ENCODE measurements at places on chromosomes 16 and 17.

GRCh38 chr16:55248058-55248457 lies 75.9 kb upstream of the IRX6 start:
- DNase-seq, result no peak

GRCh38 chr16:56426585-56426984 lies 1.2 kb upstream of the AMFR start:
- no peak for DNase-seq

- peak; percentile 6 for DNase-seq
These were observed 170.2 kb downstream of the RAB11FIP4 start for GRCh38 chr17:31561469-31562375.

DNA sequence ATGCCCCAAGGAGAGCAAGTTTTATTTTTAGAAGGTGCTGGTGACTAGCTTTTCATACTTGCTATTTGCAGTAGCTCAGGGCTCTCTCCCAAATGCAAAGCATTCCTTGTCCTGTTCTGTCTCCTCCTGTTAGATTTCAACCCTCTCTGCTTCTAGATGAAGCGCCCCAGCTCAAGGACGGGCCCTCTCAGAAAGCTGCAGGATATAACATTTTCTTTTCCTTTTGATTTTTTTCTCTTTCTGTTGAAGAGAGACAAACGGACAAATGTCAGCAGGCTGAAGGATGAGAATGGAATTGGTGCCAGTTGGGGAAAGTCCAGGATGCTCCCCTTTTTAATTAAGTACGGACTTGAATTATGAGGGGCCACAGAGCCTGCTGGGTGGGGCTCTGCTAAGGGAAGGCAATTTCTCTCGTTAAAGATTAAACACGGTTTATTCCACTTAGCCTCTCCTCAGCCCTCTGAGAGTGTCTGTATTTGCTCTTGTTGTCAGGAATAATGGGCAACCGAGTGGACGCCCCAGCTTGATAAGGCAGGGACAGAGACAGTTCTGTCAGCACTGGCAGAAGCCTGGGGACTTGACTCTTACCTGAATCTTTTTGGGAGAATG lies 6.2 kb upstream of the ETV4 start:
- no peak for DNase-seq

DNA sequence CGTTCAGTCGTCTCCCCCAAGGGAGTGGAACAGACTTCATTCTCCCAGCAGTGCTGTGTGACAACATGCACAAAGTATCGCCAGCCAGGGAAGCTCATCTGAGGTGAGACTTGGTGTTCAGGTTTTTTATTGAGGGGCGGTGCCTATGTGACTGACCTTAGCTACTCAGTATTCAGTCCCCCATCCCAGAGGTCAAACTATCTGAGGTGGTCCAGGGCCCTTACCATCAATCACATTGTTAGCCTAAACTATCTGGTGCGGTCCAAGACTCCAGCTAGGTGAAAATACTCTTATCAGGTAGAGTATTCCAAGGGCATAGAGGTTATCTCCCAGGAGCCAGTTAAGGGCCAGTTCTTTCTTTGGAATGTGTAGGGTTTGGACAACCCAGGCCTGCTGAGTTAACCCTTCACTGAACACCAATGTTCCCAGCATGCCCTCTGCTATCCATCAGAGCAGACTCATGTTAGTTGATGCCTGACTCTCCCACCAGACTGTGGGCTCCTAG lies 5.4 kb upstream of the CACNG1 start:
- no peak for DNase-seq

DNA sequence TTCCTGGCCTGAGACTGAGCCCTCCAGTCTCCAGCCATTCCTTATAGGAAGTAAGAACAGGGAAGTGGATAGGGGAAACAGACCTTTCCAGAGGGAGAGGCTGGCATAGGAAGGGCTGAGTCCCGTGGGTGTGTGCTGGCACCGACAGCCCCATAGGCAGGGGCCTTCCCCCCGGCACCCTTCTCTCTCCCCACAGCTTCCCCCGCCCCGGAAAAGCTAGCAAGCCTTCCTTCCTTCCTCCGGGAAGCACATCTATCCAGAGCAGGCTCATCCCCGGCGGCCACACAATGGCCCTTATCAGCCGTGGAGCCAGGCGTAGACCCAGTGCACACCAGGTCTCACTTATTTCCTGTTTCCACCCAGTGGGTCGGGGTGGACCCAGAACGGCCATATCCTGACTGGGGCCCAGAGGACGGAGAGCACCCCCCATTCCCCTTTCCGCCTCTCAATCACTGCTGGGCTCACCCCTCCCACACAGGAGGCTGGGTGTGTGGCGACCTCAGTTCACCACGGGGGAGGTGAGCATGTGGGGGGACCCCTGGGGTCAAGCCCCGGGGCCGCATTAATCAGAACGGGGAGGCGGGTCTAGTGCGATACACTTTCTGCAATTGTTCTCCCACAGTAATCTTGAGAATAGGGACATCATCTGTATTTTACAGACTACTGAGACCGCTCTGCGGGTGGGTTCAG lies 950 bp upstream of the MYO1C start:
- DNase-seq, result no peak

GRCh38 chr16:49419006-49419405 lies 45.4 kb downstream of the C16orf78 start:
- no peak for DNase-seq

GRCh38 chr17:67412941-67413340 lies 35.9 kb downstream of the PITPNC1 start:
- DNase-seq, result no peak

DNA sequence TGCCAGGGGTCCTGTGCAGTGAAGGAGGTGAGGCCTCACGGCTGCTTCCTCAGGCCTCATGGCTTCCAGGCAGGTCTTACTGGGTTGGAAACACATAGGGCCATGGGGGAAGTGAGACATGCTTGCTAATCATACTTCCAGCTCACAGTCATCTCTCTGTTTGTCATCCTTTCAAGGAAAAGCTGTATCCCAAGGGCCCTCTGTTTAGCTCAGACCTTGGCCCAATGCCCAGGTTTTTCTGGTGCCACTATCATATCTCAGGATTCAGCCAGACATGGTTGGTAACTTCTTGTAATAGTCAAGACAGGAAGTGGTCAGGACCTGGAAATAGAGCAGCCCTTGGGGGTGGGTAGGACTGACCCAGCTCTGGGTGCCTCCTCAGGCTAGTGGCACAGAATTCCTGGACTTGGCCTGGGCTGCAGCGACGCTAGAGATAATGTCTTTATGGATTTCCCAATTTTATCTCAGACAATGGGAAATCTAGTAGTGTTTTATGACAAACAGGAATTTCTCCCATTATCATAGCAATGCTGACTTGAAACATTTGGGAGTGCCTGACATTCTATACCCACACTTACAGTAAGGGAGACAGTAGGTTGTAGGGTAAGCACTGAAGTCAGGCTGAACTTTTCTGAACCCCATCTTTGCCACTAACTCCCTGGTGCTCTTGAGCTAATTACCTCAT lies 13.5 kb upstream of the ITGB3 start:
- peak; percentile 100 for DNase-seq

DNA sequence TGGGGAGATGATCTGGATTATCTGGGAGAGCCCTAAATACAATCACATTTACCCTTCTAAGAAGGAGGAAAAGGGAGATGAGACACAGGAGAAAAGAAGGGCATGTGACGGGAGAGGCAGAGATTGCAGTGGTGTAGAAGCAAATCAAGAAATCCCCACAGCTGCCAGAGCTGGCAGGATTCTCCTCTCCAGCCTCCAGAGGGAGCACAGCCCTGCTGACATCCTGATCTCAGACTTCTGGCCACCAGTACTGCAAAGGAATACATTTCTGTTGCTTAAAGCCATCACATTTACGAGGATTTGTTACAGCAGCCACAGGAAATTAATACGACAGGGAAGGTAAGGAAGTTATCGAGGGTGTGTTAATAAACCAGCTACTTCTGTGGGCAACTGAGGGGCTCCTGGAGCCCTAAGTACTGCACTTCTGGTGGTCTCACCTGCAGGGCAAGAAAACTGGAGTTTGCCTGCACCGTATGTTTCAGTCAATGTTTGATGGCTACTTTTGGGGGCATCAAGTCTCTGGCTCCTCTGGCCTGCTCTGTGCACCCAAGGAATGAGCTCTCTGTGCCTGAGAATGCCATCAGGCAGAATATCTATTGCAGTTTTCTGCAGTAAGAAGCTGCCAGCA lies 22.9 kb upstream of the CDH13 start:
- DNase-seq, result peak; percentile 76

DNA sequence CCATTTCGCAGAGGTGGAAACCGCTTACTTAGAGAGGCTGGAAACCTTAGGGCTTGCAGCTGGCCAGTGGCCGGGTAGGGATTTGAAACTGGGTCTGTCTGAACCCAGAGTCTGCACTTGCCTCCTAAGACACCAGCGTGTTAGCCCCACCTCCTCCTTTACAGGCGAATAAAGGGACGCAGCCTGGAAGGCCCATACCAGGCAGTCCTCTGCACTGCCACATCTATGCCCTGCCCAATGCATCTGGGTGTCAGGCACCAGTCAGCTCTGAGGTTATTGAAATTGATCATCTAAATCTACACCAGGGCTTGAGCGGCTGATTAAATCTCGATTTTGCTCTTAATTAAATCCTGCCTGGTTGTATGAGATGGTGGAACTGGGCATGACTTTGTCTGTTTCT lies 19.9 kb upstream of the NAGS start:
- DNase-seq, result no peak

DNA sequence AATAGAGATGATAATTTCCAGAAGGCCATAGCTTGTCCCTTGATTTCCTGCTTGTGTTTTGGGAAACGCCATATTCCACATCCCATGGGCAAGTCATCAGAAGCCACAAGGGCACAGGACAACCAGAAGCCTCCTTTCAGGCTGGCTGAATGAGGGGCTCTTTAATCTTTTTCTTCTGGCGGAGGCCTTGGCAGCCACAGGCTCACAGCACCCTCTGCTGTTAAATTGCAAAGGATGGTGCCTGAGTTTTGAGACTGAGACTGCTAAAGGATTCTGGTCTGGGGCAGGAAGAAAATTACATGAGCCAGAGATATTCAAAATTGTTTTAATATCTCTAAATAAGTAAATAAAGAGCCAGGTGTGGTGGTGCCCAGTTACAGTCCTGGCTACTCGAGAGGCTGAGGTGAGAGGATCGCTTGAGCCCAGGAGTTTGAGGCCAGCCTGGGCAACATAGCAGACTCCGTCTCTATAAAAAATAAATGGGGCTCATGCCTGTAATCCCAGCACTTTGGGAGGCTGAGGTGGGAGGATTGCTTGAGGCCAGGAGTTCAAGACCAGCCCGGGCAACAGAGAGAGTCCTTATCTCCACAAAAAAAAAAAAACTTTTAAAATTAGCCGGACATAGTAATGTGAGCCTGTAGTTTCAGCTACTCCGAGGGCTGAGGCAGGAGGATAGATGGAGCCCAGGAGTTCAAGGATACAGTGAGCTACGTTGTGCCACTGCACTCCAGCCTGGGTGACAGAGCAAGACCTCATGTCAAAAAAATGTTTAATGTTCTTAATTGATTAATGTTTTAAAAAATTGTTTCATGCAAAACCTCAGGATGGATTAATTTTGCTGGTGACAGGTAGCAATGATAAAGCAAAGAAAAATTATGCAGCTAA lies 26.3 kb downstream of the AARSD1 start:
- DNase-seq, result peak; percentile 67

DNA sequence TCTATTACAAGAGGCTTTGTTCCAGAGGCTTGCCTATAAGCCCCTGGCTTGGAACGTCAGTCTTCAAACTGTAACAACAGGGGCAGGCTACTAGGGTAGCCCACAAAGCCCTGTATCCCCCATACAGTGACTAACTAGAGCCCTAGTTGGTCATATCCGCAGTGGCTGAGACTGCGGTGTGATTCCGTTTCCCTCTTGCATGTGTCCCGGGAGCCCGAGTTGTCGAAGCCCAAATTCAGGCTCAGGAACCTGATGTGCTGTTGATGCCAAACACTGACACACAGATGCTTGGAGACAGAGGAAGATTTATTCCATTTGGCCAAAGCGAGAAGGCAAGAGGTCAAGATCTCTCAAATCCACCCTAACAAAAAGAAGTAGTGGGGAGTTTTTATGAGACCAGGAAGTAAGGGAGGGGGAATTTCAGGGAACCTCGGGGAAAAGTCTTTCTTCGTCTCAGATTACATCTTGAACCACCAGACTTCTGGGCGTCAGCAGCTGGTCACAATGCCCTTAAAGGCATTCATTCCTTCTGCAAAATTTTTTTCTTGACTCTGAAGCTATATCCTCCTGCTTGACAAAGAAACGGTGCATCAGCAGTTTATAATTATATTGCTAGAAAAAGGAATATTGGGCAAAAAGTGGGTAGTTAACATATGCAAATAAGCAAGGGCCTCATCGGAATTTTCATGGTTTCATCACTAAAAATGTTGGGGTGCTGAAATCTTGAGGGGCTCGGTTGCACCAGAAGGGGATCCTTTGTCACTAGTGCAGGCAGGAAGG lies 879 bp downstream of the SLFN5 start:
- DNase-seq, result peak; percentile 69

- peak; percentile 30 for DNase-seq
These were observed 60.7 kb downstream of the GRIN2A start for GRCh38 chr16:10121491-10121890.

DNA sequence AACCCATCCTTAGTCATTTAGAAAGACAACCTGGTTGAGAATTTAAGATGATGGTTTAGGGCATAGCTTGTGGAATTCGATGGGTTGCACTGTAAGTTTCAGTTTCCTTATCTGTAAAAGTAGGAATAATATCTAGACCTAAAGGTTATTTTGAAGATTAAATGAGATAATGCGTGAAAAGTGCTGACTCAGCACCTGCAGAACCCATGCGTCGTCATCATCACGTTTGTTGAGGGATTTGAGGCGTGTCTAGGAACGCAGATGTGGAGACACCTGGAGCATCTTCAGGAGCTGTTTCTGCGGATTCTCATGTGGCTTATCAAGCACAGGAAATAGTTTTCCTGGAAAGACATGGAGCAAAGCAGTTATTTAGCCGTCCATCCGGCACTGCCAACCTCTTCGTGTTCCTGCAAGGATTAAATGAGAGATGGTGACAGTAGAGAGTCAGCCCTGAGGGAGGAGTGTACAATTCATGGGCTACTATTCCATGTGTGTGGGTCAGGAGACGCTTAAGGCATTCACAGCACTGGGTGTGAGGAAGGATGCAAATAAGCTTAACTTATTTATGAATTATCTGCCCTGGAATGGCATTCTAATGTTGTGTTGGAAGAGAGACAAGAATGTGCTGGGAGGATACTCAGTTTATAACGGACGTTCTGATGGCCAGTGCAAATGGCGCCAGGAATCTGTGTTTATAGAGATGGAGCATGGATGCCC lies 536.1 kb downstream of the MAF start:
- no peak for DNase-seq

DNA sequence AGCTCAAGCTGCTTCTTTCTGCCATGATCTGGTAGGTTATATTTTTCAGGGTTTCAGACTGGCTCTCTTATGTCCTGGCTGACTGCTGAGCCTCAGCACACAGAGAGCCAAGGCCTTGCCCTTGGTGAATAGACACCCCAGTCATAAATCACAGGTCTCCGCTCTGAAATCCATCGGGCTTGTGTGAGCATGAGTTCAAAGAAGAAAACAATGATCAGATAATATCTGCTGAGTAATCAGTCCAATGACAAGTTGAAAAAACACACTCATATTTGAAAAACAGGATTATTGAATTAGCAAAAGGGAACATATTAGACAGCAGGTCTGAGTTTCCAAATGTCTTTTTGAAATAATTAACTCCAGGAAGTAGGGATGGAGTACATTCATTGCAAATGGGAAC lies 51.1 kb upstream of the NDRG4 start:
- no peak for DNase-seq

All from HT1080 (cell line).